Activated T-helper 9 cell treated with anti-CD3 and anti-CD28 coated beads, Interleukin-2, amount 50 U/mL, for 16 hours (primary cell): ENCODE measurements at places on chromosomes 12 and 14.

GRCh38 chr14:105207996-105208737 lies 27.1 kb upstream of the NUDT14 start:
- no peak for DNase-seq

- no peak for DNase-seq
Observed at GRCh38 chr14:87001333-87001732, 991.6 kb downstream of the GALC start.

- no peak for DNase-seq
Observed at GRCh38 chr14:96178461-96179321, 25.9 kb upstream of the BDKRB2 start.

DNA sequence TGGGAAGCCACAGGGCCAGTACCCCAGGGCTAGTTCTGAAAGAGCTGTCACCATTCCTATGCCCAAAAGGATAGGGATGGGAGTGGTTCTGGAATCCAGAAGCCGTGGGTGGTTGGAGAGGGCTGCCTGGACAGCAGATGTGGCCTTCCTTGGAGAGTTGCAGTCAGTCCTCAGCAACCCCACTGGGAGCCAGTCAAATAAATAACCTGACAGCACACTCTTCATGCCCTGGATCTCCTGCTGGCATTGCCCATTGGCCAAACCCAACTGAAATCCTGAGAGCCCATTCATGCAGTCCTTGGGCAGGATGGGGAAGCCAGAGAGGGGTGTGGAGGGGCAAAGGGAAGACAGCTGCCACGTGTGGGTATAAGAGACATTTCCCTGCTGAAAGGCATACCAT lies 128.2 kb downstream of the PTPN11 start:
- no peak for DNase-seq

DNA sequence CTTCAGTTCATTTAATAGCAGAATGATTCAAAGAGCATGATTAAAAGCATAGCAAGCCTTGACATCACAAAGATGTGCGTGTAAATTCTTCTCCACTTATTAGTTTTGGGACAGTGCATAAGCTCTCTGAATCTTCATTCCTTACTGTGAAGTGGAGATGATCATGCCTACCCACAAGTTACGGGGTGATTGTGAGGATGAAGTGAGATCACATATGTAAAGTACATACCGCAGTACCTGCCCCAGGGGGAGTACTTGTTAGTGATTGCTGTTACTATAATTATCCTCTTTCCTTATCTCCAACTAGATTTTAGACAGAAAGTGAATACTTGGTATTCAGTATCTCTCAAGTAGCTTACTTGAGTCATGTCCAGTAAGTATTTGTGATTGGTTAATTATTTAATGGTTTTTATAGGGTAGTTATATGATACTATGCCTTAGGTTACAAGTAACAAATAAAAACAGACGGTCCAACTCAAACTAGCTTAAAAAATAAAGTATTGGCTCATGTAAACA lies 6.0 kb downstream of the RAD9B start:
- DNase-seq = no peak

- DNase-seq = no peak
Observed at GRCh38 chr12:39831587-39832315, 212.1 kb upstream of the ABCD2 start.

GRCh38 chr14:102962111-102962627 lies 39.7 kb downstream of the AMN start:
- no peak for DNase-seq

GRCh38 chr14:97177016-97177415 lies 379.8 kb downstream of the VRK1 start:
- no peak for DNase-seq

DNA sequence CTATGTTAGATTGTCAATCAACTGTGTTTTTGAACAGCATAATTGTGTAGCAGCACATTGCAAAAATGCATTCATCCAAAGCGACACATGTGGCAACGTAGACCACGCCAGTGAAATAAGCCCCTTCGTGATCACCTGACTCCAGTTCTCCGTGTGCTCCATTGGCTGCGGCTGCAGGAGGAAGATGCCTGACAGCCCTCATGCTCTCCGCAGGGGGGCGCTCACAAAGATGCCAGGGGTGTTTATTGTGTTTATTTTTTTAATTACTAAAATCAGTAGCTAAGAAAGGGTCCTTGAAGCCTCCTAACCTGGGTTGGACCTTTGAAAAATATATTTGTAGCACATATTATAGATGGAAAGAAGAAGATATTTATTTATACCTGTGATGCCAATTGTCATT lies 116.3 kb downstream of the SLC15A4 start:
- DNase-seq = no peak

- DNase-seq = no peak
Observed at GRCh38 chr12:122732170-122732569, 1.5 kb upstream of the HCAR1 start.

DNA sequence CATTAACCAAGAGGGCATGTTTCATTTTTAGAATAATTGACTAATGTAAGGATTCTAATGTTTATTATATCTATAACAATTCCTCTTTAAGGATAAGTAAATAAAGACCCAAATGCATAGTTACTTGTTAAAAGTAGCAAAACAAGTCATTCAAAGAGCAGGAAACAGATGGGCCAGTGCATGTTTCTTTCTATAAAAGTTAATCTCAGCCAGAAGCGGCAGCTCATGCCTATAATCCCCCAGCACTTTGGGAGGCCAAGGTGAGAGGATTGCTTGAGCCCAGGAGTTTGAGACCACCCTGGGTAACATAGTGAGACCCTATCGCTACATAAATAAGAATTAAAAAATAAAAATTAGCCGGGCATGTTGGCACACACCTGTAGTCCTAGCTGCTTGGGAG lies 391.0 kb upstream of the RGS6 start:
- DNase-seq = no peak

GRCh38 chr14:54129850-54130640 lies 173.4 kb upstream of the BMP4 start:
- no peak for DNase-seq

GRCh38 chr12:95859344-95859816 lies 628 bp downstream of the SNRPF start:
- DNase-seq = no peak

DNA sequence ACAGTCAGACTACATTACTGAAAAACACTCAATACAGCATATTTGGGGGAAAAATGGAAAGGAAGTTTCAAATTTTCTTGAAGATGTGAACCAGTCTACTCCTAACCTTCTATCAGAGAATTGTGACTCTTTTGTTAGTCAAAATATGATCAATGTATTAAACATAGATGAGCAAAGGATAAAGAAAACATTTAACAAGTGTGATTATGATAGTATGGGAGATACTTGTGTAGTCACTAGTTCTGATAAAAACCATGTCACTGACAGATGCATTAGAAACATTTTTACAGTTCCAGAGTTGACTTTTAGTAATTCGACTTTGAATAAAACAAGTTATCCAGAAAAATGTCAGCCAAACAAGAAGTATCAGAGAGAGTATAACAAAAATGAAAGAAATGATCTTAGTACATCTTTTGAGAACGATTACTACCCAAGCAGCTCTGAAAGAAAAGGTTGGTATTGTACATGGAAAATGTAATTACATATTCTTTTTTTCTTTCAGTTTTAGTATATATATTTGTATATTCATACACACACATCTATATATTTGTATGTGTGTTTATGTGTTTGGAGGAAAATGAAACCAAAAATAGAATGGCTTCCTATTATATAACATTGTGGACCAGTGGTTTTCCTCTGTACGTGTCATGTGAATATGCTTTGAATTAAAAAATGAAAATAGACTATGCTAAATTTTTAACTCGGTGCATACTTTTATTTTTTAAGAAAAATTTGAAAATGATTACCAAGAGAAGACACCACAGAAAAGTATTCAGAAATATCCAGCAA lies 63.3 kb upstream of the ABCD2 start:
- no peak for DNase-seq

DNA sequence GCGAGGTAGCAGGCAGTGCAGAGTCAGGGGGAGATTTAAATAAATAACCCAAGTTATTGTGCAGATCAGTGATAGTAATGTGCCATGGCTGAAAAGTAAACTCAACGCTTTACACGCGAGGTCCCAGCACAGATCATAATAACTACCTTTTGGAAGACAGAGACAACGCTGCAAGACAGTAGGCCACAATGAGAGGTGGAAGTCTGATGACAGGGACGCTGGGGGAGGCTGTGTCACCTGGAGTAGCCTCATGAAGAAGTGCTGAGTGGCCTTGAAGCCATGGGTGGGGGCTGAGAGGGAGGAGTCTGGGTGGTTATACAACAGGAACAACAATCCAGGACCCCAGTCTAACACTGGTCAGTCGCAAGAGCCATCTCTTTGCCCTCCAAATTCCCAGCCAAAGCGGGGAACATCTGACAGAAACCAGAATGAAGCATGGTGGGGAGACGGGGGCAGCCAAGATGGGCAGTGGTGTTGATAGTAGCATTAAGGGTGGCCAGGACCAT lies 28.2 kb downstream of the ANO2 start:
- no peak for DNase-seq
